GDM1 (cell line): ENCODE measurements at places on chromosomes 1 and 21.

DNA sequence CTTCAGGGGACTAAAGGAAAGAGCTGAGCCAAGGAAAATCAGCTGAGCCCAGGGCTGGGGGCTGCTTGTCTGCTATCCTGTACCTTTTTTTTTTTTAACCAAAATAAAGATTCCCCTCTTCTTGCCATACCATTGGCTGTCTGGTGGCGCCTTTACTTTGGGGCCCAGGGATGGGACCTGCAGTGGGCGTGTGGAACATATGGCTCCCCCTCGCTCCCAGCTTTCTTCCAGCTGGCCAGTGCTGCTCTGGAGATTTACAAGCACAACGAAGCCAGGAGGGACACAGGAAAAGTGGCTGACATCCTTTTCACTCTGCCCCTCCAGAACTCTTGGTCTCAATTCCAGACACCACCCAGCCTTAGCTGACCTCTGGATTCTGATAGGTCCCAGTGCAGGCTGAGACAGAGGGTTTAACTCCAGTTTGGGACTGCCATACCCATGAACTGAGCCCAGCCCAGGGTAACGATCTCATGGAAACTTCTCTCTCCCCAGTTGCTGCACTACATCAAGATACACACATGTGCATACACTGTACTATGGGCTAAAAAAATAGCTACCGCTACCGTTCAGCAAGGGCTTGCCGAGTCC, 5.4 kb upstream of the SFN start:
- no peak for DNase-seq

DNA sequence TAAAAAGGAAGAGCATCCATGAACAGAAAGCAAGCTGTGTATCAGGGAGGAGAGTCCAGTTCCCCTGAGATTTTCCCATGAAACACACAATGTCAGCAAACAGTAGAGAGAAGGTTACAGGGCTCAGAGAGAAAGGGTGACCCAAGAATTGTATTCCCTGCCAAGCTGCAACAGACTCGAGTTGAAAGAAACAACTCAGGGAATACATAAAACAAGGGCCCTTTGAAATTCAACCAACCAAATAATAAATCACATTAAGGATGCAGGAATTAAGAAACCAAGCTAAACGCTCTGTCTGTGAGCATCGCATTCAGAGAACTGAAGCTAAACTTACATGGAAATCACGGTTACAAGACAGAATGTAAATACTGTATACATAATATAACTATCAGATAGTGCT, 20.2 kb downstream of the S100A16 start:
- DNase-seq = no peak

- DNase-seq = no peak
Observed at GRCh38 chr21:29433366-29434059, 134.8 kb downstream of the BACH1 start.

DNA sequence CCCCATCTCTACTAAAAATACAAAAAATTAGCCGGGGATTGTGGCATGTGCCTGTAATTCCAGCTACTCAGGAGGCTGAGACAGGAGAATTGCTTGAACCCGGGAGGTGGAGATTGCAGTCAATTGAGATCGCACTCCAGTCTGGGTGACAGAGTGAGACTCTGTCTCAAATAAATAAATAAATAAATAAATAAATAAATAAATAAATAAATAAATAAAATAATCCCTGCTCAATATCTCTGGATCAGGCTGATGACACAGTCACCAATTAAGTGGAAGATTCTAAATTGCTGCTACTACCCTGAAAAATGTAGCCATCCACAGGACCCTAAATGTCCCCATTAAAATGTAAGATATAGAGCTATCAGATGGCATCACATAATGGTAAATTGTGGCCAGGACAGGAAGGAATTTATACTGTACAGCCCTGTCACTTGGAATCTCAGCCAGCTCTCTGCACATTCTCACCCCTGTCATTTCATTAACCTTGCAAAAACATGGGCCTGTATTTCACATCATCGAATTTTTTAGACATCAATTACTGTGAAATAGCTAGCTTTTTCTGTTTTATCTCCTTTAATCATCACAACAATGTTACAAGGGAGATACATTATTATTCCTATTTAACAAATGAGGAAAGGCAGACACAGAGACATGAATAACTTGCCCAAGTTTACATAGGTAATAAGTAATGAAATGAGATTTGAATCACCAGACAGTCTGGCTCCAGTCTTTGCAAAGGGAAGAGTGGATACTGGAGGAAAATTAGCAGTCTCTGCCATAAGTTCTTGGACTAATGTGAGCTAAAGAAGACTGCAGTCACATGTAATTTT, 56.7 kb upstream of the NTPCR start:
- DNase-seq = no peak

GRCh38 chr1:59071289-59071688, 225.6 kb upstream of the FGGY start:
- DNase-seq = no peak

GRCh38 chr1:157178490-157178889, 40.3 kb upstream of the ETV3 start:
- no peak for DNase-seq

DNA sequence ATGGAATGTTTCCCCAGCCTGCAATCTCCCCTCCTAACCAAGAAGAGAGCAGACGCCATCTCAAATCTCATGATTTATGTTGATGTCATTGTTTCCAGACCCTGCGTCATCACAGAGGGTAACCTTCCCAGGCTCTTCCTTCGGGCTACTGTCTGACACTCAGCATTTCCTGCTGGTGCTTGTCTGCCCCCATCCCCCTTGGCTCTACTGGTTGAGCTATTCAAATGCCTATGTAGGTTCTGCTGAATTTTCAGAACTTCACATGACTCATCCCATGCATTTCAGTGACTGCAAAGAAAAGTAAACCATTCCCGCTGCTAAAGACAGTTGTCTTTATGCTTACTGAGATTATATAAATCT, 24.8 kb upstream of the ITPKB start:
- no peak for DNase-seq

DNA sequence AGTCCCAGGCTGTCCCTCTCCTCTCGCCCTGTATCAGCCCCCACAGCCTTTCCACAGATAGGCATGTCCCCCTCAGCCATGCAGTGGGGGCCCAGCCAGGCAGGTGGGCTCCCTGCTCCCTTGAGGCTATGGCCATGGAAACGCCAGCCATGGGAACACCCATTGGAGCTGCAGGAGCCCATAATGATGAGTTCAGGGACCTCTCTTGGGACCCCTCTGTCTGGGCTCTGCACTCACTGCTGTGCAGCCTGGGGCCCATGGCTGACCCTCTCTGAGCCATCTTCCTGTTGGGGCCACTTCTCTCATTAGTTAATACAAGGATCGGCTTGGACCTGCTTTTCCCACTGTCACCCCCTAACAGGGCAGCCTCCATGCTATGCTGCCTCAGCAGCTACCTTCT, 33.2 kb downstream of the WNT3A start:
- DNase-seq = no peak

- DNase-seq = no peak
Observed at GRCh38 chr21:46120301-46121285, 22.7 kb downstream of the COL6A2 start.

DNA sequence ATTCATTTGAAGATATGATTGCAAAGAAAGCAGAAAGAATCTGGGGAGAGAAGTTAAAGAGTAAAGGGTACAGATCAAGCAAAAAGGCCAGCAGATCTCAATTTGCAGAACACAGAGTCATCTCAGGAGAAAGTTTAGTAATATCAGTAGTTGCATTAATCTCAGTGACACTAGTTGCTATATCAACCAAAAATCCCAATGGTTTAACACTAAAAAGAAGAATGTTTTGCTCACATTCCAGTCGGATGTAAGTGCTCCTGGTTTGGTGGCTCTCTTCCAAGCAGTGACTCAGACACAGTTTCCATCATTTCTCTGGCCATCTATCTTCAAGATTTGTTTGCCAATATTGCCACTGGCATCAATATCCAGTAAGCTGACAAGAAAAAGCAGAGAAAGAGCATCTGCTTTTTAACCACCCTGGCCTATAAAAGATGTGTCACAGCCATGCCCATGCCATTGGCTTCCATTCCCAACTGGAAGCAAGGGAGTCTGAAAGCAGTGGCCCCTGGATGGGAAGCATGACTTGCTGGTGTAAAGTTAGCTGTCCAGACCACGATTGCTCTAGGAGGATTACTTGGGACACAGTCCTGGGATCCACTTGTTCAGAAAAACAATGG, 45.5 kb upstream of the AIM2 start:
- no peak for DNase-seq

DNA sequence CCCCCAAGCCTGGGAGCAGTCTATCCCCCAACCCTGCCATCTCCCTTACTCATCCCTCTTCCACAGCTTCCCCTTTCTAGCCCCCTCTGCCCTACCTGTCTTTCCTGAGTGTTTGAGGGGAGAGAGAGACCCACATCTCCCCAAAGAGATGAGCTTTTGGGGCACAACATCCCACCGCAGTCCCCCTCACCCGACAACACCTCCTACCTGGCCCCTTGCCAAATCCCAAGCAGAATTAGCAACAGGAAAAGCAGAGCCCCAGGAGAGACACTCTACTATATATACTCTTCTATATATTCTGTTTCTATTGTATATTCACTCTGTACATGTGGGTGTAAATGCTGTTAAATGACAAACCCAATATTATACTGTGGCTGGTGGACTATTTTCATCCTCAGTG, 9.9 kb upstream of the KCNC4 start:
- no peak for DNase-seq

DNA sequence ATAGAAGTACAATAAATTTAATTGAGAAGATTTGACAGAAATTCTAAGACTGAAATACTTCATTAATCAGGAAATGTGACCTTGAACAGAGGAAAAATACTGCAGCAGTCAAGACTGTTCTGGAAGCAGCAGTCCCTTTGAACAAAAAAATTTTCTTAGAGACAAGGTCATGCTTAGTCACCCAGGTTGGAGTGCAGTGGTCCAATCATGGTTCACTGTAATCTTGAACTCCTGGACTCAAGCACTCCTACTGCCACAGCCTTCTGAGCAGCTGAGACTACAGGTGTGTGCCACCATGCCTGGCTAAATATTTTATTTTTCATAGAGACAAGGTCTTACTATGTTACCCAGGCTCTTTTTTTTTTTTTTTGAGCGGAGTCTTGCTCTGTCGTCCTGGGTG, 1.9 kb upstream of the CCDC30 start:
- no peak for DNase-seq

- no peak for DNase-seq
Observed at GRCh38 chr1:98940722-98941079, 64.0 kb downstream of the PLPPR5 start.

DNA sequence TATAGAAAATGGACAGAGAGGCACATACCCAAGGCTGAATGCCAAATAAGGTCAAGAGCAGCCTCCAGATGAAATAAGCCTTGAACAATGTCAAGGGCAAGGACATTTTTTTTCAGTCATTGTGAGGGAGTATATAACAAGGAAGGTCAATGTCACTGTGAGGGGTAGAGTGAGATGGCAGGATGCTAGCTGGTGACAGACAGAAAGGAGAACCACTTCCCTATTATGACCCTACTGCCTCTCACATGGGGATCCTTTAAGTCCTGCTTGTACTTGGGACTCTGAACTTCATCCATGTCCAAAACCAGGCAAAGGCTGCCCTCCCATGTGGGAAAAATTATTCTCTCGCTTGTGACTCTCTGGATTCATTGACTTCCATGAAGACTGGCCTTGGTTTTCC, 119.5 kb upstream of the COA6 start:
- DNase-seq = no peak

- DNase-seq = no peak
Observed at GRCh38 chr1:172761581-172762486, 102.9 kb downstream of the FASLG start.

DNA sequence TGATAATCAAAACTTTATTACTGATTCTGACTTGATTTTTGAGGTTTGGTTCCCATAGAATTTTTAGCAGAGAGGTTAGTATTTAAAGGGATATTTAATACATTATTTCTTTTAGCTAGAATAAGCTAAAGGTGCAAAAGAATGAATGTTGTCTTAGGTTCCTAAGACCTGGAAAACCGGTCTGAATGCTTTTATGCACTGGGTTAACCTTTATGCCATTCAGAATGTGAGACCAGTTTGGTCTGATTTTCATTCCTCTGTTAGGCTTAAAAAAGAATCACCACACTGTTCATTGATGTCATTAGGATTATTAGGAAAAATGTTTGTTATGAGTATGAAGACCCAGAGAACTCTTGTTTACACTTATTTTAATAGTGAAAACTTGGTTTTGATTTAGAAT, 30.1 kb downstream of the RAP1A start:
- DNase-seq = no peak

DNA sequence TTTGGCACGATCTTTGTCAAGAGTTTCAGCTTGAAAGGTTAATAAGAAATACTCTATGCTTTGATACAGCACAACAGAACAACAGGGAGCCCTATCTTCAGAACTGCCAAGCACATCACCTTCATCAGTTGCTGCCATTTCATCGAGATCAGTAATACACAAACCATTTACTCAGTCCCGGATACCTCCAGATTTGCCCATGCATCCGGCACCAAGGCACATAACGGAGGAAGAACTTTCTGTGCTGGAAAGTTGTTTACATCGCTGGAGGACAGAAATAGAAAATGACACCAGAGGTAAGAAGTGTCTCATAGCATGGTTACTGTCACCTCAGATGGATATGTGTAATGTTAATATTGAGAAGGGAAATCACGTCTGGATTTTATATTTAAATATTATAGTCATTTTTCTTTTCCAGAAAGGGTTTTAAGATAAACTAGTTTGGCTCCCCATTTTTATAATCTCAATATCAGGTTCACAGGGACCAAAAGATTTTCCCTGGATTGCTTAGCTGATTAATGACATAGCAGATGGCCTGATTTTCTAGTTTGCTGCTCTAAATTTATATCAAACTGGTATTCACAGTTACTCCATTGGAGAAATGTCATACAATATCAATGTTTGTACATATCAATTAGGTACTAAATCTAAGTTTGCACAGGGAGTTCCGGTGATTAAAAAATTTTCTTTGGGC, 97.3 kb downstream of the USP25 start:
- DNase-seq = no peak

- DNase-seq = no peak
Observed at GRCh38 chr1:34549199-34549598, 205.6 kb upstream of the GJB5 start.

GRCh38 chr1:162970021-162970420, 99.1 kb upstream of the RGS4 start:
- no peak for DNase-seq

DNA sequence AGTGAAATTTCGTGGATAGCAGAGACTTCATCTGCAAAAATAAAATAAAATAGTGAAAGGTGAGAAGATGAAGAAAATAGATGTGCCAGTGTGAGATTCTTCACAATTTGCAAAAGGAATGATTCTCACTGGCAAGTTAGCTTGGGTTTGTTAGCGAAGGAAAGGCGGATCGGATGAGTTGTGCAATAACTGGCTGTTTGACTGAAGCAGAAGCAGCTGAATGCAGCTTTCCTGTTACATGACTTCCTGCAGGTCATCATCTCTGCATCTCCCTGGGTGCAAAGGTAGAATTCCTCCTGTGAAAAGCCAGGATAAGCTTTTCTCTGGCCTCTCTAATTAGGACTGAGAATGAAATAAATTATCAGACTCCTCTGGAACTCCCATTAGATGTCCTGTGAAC, 263.1 kb upstream of the CHRM3 start:
- DNase-seq = no peak

GRCh38 chr1:118294875-118295642, 110.0 kb upstream of the SPAG17 start:
- DNase-seq = no peak
